Stimulated activated CD8-positive, alpha-beta memory T cell treated with anti-CD3 and anti-CD28 coated beads, Interleukin-4, amount 100 ng/mL, for 4 hours (primary cell): ENCODE measurements at places on chromosomes 12 and 14.

- DNase-seq = no peak
Observed at GRCh38 chr14:103908580-103908979, 19.7 kb upstream of the TDRD9 start.

GRCh38 chr12:72511498-72511897, 239.3 kb downstream of the TRHDE start:
- no peak for DNase-seq

- DNase-seq = no peak
Observed at GRCh38 chr12:19189522-19189921, 60.0 kb downstream of the PLEKHA5 start.

DNA sequence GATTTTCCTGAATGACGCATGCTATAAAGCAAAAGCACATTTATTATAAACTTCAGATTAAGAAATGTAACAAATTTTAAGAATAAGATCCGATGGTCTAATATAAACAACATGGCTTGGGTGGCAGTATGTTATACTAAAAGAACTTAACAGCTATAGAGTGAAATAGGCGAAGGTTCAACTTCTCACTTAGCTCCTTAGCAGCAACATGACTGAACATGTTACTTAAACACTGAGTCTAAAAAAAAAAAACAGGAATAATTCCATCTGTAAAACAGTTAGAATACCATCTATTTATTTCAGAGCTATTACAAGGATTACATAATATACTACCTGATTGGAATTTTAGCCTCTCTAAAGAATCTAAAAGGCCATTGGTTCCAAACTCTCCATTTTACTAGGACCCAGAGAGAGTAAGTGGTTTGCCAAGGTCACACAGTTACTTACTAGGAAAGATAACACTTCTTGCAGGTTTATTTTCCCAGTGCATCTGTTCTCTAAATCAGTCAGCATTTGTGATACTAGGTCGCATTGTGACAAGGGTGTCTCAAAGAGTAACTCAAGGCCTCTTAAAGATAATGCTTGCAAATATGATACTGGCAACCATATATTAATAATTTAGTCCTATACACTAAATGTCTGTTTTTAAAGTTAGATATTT, 14.8 kb downstream of the OSBPL8 start:
- DNase-seq = no peak

GRCh38 chr12:41515953-41516352, 327.8 kb downstream of the PDZRN4 start:
- no peak for DNase-seq
